ENCODE measurements at places on chromosomes 2 and 18. TPM values are rescaled to one million over a fixed set of nuclear protein-coding genes. Genes with fewer than 3 reads are reported as not detected.
A peak's percentile ranks its signal among the peaks of the same experiment; 100 is the strongest.

OXER1 gene
- 1.1 TPM for total RNA-seq

DNA sequence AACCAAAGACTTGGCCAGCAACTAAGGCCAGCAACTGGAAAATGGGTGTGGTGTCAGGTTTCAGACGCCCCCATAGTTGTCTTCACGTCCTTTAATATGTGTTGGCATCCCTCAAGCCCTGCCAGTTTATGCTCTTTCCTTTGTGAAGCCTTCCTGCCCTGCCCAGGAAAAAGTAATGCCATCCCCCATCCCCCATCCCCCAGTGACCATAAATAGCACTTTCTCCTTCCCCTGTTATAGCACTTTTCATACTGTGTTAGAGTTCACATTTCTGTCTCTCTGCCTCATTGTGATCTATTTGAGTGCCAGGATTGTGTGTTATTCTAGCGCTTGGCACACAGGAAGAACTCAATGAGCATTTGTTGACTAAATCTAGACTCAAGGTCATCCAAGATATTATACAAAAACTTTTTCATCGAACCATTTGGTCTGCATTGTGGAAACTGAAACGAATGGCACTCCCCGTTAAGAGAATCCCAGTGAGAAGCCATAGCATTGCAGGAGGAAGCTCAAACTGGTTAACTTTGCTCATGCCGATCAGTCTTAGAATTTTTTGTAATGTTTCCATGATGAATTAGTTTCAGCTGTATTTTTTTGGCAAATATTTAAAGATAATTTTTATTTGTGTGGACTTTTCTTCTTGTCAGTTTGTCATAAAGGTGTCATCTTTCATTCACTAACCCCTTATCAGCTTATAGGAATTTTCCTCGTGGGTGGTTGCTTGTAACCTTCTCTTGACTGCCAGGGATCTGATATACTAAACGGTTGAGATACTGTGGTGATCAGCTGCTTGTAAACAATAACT lies 15.7 kb downstream of the CRIM1 start:
- DNase-seq = no peak
- no peak overlapping the region for H3K4me3 ChIP-seq
- peak overlapping the region; percentile 2 for H3K27ac ChIP-seq
- no peaks in the 10 kb centered on the region for H3K36me3 ChIP-seq
- peaks cover 90% of the 10 kb centered on the region for H3K4me1 ChIP-seq
- no peaks in the 10 kb centered on the region for H3K27me3 ChIP-seq

WDPCP gene
- total RNA-seq = 8.6 TPM

DNA sequence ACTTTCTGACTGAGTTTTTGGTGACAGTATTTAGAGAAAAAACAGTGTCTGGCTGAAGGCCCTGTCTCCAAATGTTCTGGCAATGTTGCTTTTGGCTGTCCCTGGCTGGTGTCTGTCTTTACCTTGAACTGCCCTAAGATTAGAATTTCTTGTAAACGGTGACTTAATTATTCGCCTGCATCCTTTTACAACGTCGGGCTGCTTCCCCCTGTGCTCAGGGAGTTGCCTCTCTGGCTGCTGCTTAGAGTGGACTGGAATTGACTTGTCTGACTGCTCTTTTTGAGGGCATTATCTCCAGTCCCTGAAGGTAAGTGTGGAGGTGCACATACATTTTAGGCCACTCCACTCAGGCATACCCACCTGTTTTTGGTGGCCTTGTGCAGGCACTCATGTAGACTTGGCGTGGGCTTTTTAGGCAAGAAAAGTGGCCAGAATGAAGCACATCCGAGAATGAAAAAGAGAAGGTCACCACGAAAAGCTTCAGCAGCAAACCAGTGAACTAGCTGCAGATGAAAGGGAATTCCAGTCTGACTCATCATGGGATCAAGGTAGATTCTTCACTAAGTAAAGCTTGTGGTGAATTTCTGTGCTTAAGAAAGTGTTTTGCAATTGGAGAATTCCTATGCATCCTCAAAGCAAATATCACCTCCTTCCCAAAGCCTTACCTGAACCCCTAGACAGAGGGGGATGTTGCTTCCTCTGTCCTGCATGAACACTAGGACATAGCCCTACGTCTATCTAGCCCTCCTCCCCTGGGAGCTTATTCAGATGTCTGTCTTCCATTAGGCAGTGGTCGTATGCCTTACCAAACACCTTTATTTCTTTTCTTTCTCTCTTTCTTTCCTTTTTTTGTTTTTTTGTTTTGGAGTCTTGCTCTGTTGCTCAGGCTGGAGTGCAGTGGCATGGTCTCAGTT lies 230.3 kb upstream of the TRIB2 start:
- H3K27ac ChIP-seq = no peak overlapping the region
- DNase-seq = no peak
- peaks cover 10% of the 10 kb centered on the region for H3K4me1 ChIP-seq
- no peaks in the 10 kb centered on the region for H3K27me3 ChIP-seq

PAIP2B gene
- 6.3 TPM for total RNA-seq

Data from upper lobe of right lung (tissue), 1 donor.